Cortex of kidney (tissue), 1 donor: ENCODE measurements at places on chromosomes 7 and 10.

DNA sequence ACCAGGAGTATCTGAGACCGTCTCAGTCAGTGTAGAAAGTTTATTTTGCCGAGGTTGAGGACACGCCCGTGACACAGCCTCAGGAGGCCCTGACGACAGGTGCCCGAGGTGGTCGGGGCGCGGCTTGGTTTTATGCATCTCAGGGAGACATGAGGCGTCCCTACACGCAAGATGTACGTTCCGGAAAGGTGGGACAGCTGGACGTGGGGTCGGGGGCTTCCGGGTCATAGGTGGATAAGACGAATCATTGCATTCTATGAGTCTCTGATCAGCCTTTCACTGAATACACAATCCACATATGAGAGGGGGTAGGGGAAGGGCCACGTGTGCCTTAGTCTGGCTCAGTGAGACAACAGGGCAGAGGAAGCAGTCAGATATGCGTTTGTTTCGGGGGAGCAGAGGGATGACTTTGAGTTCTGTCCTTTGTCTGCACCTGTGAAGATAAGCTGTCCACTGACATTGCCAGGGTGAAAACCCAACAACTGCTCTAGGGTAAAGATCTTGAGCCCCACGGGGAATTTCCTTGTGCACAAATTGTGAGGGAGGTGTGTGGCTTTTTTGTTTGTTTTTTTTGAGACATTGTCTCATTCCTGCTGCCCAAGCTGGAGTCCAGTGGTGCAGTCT lies 66.2 kb downstream of the DNAJB6 start:
- no peak for DNase-seq

GRCh38 chr10:56867236-56867635 lies 506.2 kb upstream of the ZWINT start:
- no peak for DNase-seq

- DNase-seq = no peak
Observed at GRCh38 chr7:48384180-48384752, 213.0 kb downstream of the ABCA13 start.

DNA sequence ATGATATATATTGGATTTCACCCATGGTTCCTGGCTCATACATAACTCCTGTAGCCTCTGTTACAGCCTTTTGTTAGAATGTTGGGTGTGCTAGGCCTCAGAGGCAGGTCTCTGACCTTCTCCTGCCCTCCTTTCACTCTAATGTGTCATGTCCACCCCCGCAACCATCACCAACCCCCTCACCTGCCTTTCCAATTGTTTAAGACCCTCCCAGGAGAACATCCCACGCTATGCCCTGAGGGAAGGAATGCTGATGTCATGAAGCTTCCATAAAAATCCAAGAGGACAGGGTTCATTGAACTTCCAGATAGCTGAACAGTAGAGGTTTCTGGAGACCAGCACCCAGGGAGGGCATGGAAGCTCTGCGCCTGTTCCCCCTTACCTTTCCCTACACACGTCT lies 30.8 kb upstream of the C10orf67 start:
- no peak for DNase-seq

DNA sequence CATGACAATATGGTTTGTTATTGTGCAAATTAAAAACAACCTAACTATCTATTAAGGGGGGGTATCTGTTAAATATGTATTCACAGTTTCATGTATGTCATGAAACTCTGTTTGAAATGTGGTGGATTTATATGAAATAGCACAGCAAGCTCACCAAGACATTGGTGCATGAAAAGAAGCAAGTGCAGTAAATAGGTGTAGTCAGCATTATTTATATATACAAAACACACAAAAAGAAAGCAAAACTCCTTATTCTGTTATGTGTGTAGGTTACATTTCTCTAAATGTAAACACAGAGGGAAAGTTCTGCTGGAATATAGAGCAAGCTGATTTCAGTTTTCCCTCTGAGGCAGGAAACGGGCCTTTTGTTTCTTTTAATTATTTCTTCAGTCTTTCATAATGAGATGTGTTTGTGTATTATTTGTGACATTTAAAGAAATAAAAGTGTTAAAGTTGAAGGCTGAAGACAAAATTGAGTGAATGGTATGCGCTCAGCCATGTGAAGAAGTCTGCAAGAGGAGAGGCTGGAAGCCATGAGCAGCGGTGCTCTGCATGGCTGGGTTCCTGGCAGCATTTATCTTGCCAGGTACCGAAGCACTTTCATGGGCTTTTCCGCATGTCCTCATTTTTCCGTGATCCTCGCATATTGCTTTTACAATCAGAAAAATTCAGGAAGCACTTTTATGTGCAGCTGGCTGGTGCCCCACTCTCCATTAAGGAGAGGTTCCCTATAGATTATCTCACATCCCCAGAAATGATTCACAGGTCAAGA lies 38.5 kb downstream of the GRID1 start:
- no peak for DNase-seq

GRCh38 chr10:93875032-93875358 lies 18.8 kb upstream of the SLC35G1 start:
- no peak for DNase-seq

GRCh38 chr7:110283056-110283455 lies 807.9 kb upstream of the LRRN3 start:
- no peak for DNase-seq

GRCh38 chr10:22852712-22853353 lies 75.0 kb upstream of the ARMC3 start:
- DNase-seq = no peak

- no peak for DNase-seq
Observed at GRCh38 chr10:121459279-121459621, 139.0 kb downstream of the FGFR2 start.

GRCh38 chr7:24866004-24866615 lies 108.8 kb upstream of the GSDME start:
- DNase-seq = no peak

- DNase-seq = no peak
Observed at GRCh38 chr7:29130096-29130495, 16.2 kb downstream of the CPVL start.

- no peak for DNase-seq
Observed at GRCh38 chr7:132932296-132933071, 149.4 kb downstream of the CHCHD3 start.

- no peak for DNase-seq
Observed at GRCh38 chr7:104928721-104929400, 85.1 kb upstream of the KMT2E start.

GRCh38 chr7:105028004-105028403 lies 14.0 kb downstream of the KMT2E start:
- DNase-seq = no peak

DNA sequence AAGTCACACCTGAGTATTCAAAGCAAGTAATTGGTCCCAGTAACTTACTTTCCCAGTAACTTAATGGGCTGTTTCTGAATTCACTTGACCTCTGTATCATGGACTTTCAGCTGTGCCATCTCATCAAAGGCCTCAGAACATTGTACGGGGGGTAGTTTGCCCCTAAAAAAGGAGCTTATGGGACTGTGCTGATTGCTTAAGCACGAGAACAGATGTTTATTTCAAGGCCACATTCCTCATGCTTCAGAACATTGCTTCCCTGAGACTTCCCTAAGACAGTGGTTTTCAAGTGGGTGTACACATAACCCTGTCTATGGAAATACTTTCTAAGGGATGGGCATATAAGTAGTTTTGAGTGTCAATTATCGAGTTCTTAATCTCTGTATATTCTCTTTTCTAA lies 26.8 kb downstream of the CALCR start:
- no peak for DNase-seq

GRCh38 chr7:1724118-1724910 lies 54.2 kb downstream of the ELFN1 start:
- no peak for DNase-seq

DNA sequence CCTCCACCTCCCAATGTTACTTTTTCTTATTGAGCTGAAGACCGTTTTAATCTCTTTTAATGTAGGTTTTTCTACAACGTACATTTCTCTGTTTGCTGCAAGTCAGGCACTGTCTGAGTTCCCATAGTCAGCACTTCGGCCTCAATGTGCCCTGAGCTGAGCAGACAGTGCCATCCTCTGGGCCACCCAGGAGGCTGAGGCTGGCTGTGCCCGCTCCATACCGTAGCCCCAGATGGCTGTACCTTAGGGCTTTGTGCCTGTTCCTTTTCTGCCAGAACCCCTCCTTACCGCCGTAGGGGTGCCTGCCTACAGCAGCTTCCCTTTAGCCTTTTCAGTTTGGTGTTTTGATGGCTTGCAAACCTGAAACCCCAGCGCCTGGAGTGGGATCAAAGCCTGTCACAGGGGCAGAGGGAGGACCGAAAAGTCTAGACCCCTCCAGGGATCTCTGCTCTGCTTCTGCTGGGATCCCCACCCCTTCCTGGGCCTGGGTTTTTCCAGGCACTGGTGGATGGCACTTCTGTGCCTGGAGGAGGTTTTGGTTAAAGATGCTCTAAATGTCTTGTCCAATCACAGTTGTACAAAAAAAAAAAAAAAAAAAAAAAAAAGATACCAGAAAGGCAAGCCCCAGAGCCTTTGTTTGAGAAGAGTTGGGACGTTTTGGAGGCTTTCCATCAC lies 9.0 kb downstream of the AGAP3 start:
- no peak for DNase-seq

DNA sequence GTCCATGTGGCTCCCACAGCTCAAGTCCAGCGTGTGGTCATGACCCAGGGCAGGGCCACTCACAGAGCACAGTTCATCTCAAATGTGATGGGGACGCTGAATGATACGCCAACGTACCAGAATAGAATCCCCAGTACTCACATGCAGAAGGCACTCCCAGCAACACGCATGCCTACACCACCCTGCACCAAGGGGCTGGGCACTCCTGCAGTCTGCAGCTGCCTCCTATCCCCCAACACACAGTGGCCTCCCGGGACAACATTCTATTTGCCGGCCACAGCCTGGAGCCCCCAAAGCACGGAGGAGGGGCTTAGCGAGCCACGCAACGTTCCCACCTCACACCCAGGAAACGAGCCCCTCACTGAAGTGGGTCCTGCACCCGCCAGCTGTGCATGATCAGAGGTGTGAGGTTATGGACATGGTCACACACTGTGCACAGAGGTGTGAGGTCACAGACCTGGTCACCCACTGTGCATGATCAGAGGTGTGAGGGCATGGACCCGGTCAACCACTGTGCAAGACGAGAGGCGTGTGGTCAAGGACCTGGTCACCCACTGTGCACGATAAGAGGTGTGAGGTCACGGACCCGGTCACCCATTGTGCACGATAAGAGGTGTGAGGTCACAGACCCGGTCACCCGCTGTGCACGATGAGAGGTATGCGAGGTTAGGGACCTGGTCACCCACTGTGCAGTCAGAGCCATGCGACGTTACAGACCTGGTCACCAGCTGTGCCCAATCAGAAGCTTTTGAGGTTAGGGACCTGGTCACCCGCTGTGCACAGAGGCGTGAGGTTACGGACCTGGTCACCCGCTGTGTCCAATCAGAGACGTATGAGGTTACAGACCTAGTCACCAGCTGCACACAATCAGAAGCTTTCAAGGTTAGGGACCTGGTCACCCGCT lies 182.8 kb downstream of the DIP2C start:
- no peak for DNase-seq

- DNase-seq = no peak
Observed at GRCh38 chr10:101031796-101032636, 982 bp downstream of the SFXN3 start.

- DNase-seq = no peak
Observed at GRCh38 chr7:73560109-73560835, 2.8 kb upstream of the BCL7B start.
